ENCODE measurements at places on chromosomes 3 and 15. TPM values are rescaled to one million over a fixed set of nuclear protein-coding genes. Genes with fewer than 3 reads are reported as not detected.

The SLC22A13 gene
- 4.4 TPM for polyA plus RNA-seq

The NRROS gene
- polyA plus RNA-seq: 2.6 TPM

The ISLR gene
- 43.2 TPM for polyA plus RNA-seq

The GOLGA6L10 gene
- polyA plus RNA-seq: 7.8 TPM

The STAB1 gene
- polyA plus RNA-seq: 37.6 TPM

The DNAH12 gene
- polyA plus RNA-seq: 3.0 TPM

The CD80 gene
- 0.20 TPM for polyA plus RNA-seq

The ERC2 gene
- polyA plus RNA-seq: 3.9 TPM

The KBTBD8 gene
- polyA plus RNA-seq: 1.4 TPM

The SLC9A9 gene
- polyA plus RNA-seq: 5.9 TPM

The DAZL gene
- not detected for polyA plus RNA-seq

The FXR1 gene
- polyA plus RNA-seq: 244 TPM

The RAF1 gene
- 160 TPM for polyA plus RNA-seq

The ADAMTS9 gene
- polyA plus RNA-seq: 174 TPM

The UNC13C gene
- polyA plus RNA-seq: 11.3 TPM

The ACSBG1 gene
- polyA plus RNA-seq: 1.4 TPM

The DGKG gene
- polyA plus RNA-seq: 0.43 TPM

The MYH15 gene
- polyA plus RNA-seq: 0.63 TPM

The C3orf62 gene
- polyA plus RNA-seq: 13.1 TPM

The CYP1A1 gene
- not detected for polyA plus RNA-seq

The VWA5B2 gene
- polyA plus RNA-seq: 2.2 TPM

The NAALADL2 gene
- polyA plus RNA-seq: 19.9 TPM

The CX3CR1 gene
- 4.7 TPM for polyA plus RNA-seq

The GPR176 gene
- polyA plus RNA-seq: 15.9 TPM

The IL1RAP gene
- polyA plus RNA-seq: 17.4 TPM

The MTMR10 gene
- polyA plus RNA-seq: 70.9 TPM

The CCDC39 gene
- polyA plus RNA-seq: 9.8 TPM

The AADACL2 gene
- polyA plus RNA-seq: not detected

The P2RY12 gene
- 1.1 TPM for polyA plus RNA-seq

The SCAMP5 gene
- 47.9 TPM for polyA plus RNA-seq

The SKIC8 gene
- polyA plus RNA-seq: 131 TPM

The PROK2 gene
- polyA plus RNA-seq: 0.08 TPM

The LYZL4 gene
- polyA plus RNA-seq: not detected

Data from left kidney (tissue), 8 donors.